ENCODE measurements at places on chromosomes 4 and X. TPM values are rescaled to one million over a fixed set of nuclear protein-coding genes. Genes with fewer than 3 reads are reported as not detected.

DNA sequence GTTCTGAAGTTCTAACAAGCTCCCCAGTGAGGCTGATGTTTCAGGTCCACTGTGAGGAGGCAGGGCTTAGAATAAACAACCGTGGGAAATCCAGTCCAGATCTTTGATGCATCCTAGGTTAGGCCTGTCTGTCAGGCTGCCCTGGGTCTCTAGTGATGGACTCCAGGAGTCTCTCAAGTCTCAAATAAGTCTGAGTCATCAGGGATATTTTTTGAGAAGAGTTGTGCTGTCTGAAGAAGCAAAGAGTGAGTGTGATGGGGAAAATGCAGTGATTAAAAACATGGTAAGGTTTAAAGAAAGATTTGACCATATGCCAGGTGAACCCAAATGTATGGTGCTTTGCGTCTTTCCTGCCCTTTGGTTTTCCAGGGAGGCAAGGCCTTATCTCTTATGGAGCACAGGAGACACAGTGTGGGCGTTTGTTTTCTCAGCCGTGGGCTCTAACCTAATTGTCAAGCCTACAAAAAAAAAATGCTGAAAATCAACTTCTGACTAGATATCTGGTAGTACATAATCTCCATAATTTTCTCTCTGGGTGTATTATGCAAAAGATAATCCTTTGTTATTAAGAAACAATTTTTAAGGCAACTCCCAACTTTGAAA lies 100.7 kb downstream of the PTTG2 start:
- H3K4me1 ChIP-seq: peaks cover 33% of the 10 kb centered on the region
- peaks cover 2% of the 10 kb centered on the region for H3K36me3 ChIP-seq
- no peak overlapping the region for H3K27ac ChIP-seq
- H3K4me3 ChIP-seq: no peak overlapping the region
- no peaks in the 10 kb centered on the region for H3K27me3 ChIP-seq

DNA sequence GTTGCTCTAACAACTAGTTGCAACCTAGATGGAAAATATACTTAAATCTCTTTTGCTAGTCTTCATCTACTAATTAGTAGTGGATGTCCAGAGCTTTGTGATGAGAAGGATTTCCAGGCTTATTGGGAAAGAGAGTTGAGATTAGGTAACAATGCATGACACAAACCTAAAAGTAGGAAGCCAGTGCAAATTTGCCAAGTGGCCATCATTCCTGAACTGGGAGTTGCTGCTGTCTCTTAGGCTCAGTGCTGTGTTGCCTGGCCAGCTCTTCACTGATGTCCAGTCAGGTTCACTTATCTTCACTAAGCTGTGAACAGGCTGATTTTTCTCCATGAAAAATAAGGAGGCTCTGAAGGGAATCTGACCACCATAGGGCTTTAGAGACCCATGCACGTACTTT lies 105.6 kb upstream of the AMOT start:
- DNase-seq: no peak
- peaks cover 5% of the 10 kb centered on the region for H3K4me1 ChIP-seq
- no peaks in the 10 kb centered on the region for H3K27me3 ChIP-seq
- no peak overlapping the region for H3K27ac ChIP-seq
- H3K4me3 ChIP-seq: no peak overlapping the region
- no peaks in the 10 kb centered on the region for H3K36me3 ChIP-seq

- peaks cover 16% of the 10 kb centered on the region for H3K4me1 ChIP-seq
- H3K27me3 ChIP-seq: no peaks in the 10 kb centered on the region
- DNase-seq: no peak
Observed at GRCh38 chrX:153340111-153340510, 6.2 kb downstream of the ZNF275 start.

ADGRL3 gene
- 34.5 TPM for total RNA-seq

GPRASP3 gene
- 21.4 TPM for total RNA-seq

DNA sequence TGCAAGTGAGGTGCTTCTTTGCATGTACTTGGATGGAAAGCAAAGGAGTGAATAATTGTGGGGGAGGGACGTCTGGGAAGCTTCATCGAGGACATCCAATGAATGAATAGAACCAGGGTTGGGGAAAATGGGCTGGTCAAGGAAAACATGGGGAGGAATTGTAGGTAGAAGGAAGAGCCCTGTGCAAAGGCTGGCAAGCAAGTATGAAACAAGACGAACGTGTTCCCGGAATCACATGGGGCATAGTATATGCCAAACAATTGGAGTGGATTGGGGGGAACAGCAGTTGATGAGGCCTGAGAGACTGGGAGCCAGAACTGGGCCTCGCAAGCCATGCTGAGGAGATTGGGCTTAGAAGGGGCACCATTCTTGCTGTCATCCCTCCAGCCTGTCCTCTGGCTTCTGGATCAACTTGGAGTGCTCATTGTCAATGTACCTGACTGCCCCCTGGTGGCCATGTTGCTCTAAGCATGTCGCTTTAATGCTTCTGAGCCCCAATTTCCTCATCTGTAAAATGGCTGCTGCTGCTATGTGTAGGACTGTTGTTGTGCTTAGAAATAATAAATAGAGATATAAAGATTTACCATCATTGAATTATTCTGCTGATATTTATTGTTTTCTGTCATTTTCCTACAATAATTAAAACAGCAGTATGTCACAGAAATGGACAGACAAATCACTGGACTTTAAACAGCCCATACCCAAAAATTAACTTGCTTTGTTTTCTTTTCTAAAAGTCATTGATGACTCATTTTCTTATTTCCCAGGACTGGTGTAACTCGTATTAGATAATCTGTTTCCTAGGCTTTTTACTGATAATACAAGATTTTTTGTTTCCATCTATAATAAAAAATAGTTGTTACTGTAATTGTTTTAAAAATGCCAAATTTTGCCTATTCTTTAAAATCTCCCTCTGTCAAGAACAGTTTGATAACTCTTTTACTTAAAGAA lies 66.4 kb downstream of the JADE3 start:
- DNase-seq: peak; percentile 55
- no peaks in the 10 kb centered on the region for H3K27me3 ChIP-seq
- H3K36me3 ChIP-seq: no peaks in the 10 kb centered on the region
- no peak overlapping the region for H3K27ac ChIP-seq
- H3K4me1 ChIP-seq: peaks cover 12% of the 10 kb centered on the region
- H3K4me3 ChIP-seq: no peak overlapping the region

- no peaks in the 10 kb centered on the region for H3K27me3 ChIP-seq
- H3K4me1 ChIP-seq: no peaks in the 10 kb centered on the region
- H3K36me3 ChIP-seq: no peaks in the 10 kb centered on the region
- H3K4me3 ChIP-seq: no peak overlapping the region
- no peak for DNase-seq
Observed at GRCh38 chr4:125303058-125303457, 11.7 kb upstream of the FAT4 start.

DNA sequence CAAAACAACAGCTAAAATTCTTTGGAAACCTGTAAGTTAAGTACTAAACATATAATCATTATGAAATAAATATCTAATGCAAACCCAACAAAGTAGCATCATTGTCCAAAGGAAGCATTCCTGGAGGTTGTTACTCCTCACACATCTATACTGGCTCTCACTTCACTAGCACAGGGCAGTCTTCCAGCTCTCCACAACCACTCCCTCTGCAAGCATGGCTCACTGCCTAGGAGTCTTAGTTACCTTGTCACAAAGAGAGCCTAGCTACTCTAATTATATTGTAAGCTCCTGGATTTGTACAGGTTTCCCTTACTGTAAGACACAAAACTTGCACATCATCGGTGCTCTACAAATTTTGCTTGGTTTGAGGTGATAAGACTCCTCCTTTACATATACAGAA lies 76.1 kb downstream of the AMMECR1 start:
- DNase-seq: no peak
- H3K27me3 ChIP-seq: no peaks in the 10 kb centered on the region
- H3K36me3 ChIP-seq: peaks cover 19% of the 10 kb centered on the region

DCHS2 gene
- 0.91 TPM for total RNA-seq

DNA sequence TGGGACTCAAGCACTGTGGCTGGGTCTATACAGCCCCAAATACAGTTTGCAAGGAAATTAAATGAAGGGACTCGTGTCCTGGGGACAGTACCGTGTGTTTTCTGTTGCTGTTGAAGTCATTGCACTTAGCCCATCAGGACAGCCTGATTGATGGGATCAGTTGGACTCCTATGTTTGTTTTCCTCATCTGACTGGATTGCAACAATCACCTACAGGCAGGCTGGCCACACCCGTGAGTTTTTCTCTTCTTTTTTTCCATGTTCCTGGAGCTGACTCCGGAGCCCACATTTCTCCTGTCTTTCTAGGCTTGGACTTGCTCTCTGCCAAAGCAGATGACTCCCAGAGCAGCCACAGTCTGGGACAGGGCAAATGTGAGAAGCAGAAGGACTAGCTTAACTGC lies 38.1 kb downstream of the RTL9 start:
- no peaks in the 10 kb centered on the region for H3K36me3 ChIP-seq
- H3K4me3 ChIP-seq: no peak overlapping the region
- no peaks in the 10 kb centered on the region for H3K27me3 ChIP-seq
- H3K4me1 ChIP-seq: peaks cover 9% of the 10 kb centered on the region

GRCh38 chrX:91434351-91435168 lies at the start of gene PABPC5:
TSS of gene PABPC5 (plus strand) at chrX:91434839. CDS start at chrX:91435578, 739 bp downstream.
- no peaks in the 10 kb centered on the region for H3K27me3 ChIP-seq
- H3K27ac ChIP-seq: peak within 1 kb of the TSS; percentile 95
- DNase-seq: peak; percentile 85
- H3K4me1 ChIP-seq: peaks cover 29% of the 10 kb centered on the region

GRCh38 chr4:26028793-26029567 lies 115.0 kb downstream of the SMIM20 start:
- no peaks in the 10 kb centered on the region for H3K36me3 ChIP-seq
- peak; percentile 76 for DNase-seq
- peaks cover 30% of the 10 kb centered on the region for H3K4me1 ChIP-seq

TMEM131L gene
- total RNA-seq: 36.1 TPM

C4orf54 gene
- total RNA-seq: 0.05 TPM

DNA sequence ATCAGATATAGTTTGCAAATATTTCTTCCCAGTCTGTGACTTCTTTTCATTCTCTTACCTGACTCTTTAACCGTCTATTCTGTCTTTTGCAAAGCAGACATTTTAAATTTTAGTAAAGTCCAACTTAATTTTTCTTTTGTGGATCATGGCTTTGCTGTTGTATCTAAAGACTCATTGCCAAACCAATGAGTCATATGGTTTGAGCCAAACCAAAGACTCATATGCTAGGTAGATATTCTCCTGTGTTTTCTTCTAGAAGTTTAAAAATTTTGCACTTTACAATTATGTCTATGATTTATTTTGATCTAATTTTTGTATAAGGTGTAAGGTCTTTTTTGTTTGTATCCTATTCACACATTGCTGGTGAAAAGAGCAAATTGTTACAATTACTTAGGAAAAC lies 446.8 kb downstream of the ANKRD50 start:
- DNase-seq: no peak
- peaks cover 2% of the 10 kb centered on the region for H3K36me3 ChIP-seq
- no peaks in the 10 kb centered on the region for H3K4me1 ChIP-seq
- no peak overlapping the region for H3K27ac ChIP-seq
- H3K4me3 ChIP-seq: no peak overlapping the region

DNA sequence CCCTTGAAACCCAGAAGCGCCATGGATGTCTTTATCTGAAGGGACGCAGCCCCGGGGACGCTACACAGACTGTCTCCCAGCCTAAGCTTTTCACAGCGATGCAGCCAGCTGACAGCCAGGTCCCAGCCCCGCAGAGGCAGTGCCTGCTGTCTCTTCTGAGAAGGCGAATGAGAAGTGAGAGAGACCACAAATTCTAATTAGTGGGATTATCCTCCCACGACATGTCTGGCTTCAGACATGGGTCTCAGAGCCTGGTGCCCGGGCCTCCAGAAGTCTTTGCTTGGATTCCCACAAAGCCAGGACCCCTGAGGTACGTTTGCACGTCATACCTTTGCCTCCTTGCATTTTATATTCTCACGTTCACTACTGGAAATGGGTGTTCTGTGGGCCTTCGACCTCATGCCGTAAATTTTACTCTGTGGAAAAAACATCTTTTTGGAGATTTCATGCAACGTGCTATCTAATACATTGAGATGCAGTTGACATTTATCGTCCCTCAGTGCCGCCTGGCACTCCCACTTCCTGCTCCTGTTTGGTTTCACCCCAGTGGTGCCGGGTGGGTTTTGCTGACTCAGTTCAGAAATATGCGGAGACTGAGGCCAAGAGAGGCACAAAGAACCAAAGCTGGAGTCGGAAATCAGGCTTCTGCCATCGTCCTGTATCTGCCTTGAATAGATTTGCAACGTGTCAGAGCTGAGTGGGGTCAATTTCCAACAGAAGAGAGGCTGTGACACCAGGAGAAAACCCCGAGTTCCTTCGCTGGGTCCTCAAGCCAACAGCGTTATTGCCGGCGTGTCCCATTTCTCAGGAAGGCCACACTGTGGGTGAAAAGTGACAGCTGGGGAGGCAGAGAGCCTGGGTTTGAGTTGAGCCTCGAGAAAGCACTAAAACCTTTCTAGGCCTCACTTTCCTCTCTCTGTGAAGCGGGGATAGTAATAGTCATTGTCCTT lies 114.4 kb downstream of the STK32B start:
- H3K27me3 ChIP-seq: no peaks in the 10 kb centered on the region
- no peak overlapping the region for H3K4me3 ChIP-seq
- no peak overlapping the region for H3K27ac ChIP-seq

PCDH18 gene
- total RNA-seq: 65.7 TPM
